AG09319 (cell line): ENCODE measurements at places on chromosomes 7 and 10.

GRCh38 chr10:73406846-73407245, 7.0 kb downstream of the ANXA7 start:
- no peak for DNase-seq

- DNase-seq = no peak
Measured at GRCh38 chr10:132293813-132294520, 13.8 kb downstream of the STK32C start.

DNA sequence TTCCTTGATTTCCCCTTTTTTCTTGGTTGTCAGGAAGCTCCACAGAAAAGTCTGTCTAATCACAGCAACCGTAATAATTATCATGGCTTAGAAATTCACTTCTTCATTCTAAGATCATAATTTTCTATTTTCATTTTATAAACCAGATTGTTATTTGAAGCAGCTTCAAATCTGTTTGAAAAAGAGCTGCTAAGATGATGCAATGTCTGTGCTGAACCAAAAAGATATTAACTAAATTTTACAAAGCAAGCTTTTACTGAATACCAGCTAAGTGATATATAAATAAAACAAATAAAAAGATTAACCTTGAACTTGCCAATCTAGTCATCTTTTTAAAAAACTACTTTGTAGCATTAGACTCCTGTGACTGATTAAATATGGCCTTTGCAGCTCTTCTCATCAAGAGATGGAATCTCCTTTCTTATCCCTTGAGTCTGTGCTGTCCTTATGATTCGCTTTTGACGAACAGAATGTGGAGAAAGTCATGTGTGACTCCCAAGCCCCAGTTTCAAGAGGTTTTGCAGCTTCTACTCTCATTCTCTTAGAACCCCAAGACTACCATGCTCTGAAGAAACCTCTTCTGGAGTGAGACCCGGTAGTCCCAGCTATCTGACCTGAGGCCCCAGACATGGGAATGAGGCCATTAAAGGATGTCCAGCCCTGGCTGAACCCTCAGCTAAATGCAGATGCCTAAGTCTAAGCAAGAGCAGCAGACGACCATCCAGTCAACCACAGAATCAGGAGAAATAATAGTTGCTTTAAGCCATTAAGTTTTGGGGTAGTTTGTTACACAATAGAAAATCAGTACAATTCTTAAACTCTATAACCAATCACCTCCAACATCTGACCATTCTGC, 14.4 kb downstream of the NAMPT start:
- DNase-seq = no peak

- DNase-seq = no peak
Measured at GRCh38 chr7:155218276-155219153, 79.2 kb upstream of the INSIG1 start.

DNA sequence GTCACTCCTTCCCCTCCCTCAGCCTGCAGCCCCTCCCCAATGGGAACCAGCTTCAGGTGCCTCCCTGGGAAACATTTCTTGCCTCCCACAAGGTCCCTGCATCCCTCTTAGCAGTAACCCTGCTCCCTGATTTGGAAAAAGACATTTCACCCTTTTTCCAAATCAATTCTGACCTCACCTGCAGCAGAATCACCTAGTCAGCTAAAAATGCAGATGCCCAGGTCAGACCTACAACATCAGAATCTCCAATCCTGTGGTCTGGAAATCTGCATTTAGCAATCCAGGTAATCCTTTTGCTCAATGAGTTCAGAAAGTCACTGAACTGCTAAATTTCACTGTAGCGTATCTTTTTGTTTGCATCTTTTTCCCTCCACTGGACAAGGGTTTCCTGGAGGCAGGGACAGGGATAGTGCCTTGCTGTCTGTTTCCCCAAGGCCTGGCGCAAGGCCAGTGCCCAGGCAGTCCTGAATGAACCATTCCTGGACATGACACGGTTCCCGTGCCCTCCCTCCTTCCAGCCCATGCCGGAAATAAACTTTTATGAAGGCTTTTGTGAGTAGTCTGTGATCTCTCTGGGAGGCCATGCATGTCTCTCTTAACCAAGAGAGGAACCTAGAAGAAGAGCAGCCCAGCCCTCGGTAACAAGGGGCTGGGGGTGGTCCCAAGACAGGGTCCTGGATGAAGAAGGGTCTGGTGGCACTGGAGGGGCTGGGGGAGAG, 44.0 kb downstream of the COL13A1 start:
- no peak for DNase-seq

- DNase-seq = no peak
Measured at GRCh38 chr10:127694580-127695193, 42.3 kb upstream of the FOXI2 start.

DNA sequence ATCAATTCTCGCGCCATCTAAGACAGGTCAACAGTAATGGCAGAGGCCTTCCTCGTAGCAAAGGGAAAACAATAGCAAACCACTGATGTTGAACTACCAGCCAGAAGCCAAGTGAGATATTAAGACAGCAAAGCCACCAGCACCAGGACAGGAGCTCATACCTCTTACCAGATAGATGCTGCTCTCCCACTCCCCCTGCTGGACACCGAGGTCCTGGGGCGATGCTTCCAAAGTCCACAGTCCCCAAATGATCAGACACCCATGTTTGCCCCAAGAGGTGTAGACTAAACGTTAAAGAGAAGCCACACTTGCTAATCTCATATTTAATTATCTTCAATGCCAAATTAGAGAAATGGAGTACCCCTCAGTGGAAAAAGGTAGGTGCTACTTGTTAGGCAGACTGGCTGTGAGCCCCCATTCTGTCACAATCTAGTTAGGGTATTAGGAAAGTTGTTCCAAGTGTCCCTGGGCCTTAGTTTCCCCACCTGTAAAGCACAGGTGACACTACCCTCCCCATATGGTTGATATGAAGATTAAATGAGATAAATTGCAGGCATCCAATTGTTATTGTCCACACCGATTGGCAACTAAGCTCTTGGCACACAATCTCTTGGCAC, 39.9 kb downstream of the TOMM7 start:
- DNase-seq = no peak

GRCh38 chr10:89632824-89633223, 12.2 kb downstream of the PANK1 start:
- no peak for DNase-seq

GRCh38 chr10:75809003-75809402, 377.6 kb downstream of the LRMDA start:
- no peak for DNase-seq

DNA sequence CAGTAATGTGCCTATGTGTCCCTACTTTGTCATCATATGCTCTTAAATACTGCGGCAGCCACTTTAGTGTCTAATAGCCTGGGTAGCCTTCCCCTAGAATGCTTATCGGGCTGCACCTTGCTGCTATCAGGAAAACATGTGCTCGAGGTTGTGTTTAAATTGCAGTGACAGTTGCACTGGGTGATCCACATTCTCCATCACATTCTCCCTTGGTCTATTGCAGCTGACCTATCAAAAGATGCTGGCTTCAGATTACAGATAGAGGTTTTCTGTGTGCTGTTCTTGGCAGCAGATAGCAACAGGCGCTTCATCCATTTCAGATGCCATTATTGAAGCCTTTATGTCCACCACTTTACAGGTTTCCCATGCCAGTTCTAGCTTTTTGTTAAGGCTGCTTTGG, 130.1 kb upstream of the MDFIC start:
- no peak for DNase-seq

DNA sequence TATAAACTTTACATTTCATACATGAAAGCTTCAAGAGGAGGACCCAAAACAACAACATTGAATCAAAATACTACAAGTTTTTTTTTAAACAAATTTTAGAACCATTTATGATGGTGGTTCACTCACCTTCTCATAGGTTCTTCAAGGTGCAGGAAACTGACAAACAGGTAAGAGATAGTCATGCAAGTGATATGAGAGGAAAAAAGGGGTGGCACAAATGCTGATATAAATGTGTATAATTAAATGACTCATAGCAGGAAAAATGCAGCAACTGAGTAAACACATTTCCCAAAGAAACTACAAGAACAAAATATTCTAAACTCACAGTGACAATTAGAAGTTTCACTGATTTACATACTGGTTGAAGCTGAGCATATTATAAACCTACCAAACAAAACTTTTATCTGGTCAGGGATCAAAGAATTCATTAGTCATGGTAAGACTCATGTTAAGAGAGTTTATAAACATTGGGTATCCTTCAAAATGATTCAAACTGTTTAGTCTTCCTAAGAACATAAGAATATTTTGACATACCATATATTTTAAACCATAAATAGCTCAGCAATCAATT, 14.1 kb downstream of the ZWINT start:
- no peak for DNase-seq

DNA sequence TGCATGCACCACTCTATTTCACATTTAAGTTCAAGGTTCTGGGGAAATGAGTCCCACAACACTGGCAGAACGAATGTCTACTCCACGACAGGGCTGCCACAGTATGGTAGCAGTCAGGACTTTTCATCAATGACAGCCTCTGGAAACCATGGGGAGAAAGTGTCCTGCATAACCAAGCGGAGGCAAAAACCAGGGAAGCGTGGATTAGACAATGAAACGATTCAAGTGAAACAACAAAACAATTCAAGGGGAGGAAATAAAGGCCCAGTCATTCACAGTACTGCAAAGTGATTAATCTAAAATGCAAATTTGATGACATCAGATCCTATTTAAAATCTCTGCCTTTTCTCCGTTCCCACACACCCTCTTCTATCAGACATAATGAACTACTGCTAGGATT, 168.2 kb downstream of the DPY19L1 start:
- DNase-seq = no peak
